ENCODE measurements at places on chromosomes 11 and 22. TPM values are rescaled to one million over a fixed set of nuclear protein-coding genes. Genes with fewer than 3 reads are reported as not detected.

- DNase-seq, result no peak
- no peak overlapping the region for H3K27ac ChIP-seq
- H3K27me3 ChIP-seq, result peaks cover 68% of the 10 kb centered on the region
These were observed 14.4 kb downstream of the ELMOD1 start for GRCh38 chr11:107605061-107606006.

GRCh38 chr11:112249871-112250610 lies 10.6 kb downstream of the PLET1 start:
- no peak for DNase-seq
- no peak overlapping the region for H3K27ac ChIP-seq
- no peak overlapping the region for H3K4me3 ChIP-seq
- no peaks in the 10 kb centered on the region for H3K36me3 ChIP-seq

WNT11 gene
- 0.12 TPM for total RNA-seq

DNA sequence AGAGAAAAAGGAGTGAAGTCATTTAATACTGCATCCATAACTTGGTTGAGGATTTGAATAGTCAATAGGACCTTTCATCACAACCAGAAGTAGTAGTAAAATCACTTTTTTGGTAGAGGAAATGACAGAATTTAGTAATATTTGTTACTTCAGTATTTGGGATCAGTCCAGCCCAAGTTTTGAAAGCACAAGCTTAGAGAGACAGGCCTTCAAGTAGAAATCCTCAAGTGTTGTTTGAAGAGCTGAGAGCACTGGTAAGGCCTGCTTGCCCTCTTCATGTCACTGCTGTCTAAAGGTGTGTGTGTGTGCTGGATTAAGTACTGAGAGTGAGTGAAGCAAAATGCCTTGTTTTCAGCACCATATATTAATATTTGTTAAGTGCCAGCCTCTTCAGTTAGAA lies 137.3 kb downstream of the WNT11 start:
- DNase-seq, result no peak
- H3K27me3 ChIP-seq, result no peaks in the 10 kb centered on the region
- peaks cover 5% of the 10 kb centered on the region for H3K4me1 ChIP-seq
- peaks cover 8% of the 10 kb centered on the region for H3K36me3 ChIP-seq
- no peak overlapping the region for H3K27ac ChIP-seq

DNA sequence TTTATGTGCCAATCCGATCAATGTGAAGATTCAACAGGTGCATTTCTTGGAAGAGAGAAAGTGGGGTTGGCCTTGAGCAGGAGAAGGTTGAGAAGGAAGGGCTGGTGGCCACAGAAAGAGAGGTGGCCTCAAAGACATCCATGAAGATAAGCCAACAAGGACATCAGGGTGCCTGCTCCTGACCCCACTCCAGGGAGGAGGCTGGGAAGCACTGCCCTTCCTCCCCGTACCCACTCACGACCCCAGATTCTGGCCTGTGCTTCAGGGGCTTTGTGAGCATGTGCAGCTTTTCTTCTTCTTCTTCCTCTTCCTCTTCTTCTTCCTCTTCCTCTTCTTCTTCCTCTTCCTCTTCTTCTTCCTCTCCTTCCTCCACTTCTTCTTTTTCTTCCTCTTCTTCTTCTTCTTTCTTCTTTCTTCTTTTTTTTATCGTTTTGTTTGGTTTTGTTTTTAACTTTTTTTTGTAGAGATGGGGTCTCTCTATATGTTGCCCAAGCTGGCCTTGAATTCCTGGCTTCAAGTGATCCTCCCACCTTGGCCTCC lies 30.3 kb downstream of the DKK3 start:
- no peak overlapping the region for H3K27ac ChIP-seq
- DNase-seq, result no peak
- no peak overlapping the region for H3K4me3 ChIP-seq
- H3K36me3 ChIP-seq, result no peaks in the 10 kb centered on the region
- no peaks in the 10 kb centered on the region for H3K4me1 ChIP-seq

- H3K4me3 ChIP-seq, result no peak overlapping the region
- DNase-seq, result no peak
- H3K36me3 ChIP-seq, result no peaks in the 10 kb centered on the region
- H3K27ac ChIP-seq, result no peak overlapping the region
These were observed 120.2 kb upstream of the TBCEL start for GRCh38 chr11:120903686-120904085.

GRCh38 chr22:44360668-44361381 lies 48.1 kb upstream of the SHISAL1 start:
- H3K36me3 ChIP-seq, result no peaks in the 10 kb centered on the region
- H3K4me1 ChIP-seq, result no peaks in the 10 kb centered on the region
- DNase-seq, result no peak
- H3K27me3 ChIP-seq, result peaks cover 10% of the 10 kb centered on the region
- no peak overlapping the region for H3K27ac ChIP-seq

RBM14 gene
- total RNA-seq, result 85.6 TPM

GLB1L3 gene
- total RNA-seq, result 13.6 TPM

DNA sequence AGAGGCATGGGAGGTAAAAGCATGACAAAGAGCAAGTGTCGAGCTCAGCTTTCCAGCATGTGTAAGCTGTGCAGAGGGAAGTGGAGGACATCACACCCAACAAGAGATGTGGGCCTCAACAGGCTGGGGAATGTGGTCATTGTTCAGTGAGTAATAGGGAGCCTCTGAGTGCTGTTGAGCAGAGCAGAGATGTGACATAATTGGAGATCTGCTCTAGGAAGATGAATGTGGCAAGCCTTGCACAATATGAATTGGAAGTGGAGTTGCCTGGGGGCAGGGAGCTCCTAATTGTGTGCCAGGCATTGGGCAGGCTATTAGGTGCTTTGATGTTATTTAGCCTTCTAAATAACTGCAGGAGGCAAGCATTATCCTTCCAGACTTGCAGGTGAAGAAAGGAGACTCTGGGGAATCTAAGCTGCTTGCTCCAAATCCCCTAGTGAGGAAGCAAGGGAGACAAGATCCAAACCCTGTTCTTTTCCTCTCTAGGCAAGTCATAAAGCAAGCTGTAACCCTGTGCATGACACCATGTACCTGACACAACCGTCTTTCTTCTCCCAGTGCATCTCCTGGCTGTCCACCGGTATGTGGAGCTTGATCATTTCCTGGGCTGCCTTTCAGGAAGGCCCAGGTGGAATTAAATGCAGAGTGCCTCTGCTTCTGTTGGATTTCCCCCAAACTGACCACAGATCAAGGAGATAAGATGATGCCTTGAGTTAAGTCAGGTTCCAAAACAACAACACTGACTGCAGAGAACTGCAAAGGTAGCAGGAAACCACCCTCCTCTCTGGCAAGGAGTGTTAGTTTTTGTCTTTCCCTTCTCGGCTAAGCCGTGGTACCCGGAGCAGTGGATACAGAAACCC lies 221.4 kb downstream of the TENM4 start:
- H3K27ac ChIP-seq, result no peak overlapping the region
- H3K4me3 ChIP-seq, result no peak overlapping the region
- DNase-seq, result no peak

MS4A12 gene
- total RNA-seq, result not detected

GRCh38 chr11:70466596-70466995 lies 68.3 kb downstream of the CTTN start:
- peaks cover 33% of the 10 kb centered on the region for H3K27me3 ChIP-seq
- no peak overlapping the region for H3K27ac ChIP-seq
- H3K36me3 ChIP-seq, result no peaks in the 10 kb centered on the region
- H3K4me3 ChIP-seq, result no peak overlapping the region
- no peak for DNase-seq

DNA sequence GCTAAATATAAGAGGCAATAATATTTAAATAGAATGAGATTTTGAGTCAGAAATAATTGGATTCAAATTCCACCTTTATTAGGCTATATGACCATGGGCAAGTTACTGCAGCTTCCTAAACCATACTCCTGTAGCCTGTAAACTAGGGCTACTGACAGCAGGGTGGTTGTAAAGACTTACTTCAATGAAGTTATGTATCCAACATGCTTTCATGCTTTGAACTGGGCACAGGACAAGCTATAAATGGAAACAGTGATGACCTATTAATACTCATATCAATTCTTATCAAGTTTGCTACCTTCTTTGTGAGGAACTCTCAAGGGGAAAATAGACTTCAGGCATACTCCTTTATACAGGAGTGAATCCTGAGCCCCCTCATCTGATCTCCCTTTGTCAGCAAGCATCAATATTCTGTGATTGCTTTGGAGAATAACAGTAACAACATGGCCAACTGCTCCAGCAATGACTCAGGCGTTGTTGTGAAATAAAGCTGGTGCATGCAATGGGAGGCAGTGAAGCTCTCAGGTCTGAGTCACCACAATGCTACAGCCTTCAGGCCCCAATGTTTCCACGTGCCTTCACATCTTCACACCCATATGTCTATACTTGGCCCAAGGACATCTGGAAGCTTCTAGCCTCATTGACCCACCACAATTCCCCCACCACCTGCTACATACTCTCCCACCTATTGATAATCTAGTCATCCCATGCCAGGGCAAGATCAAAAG lies 102.5 kb downstream of the KCNA4 start:
- H3K4me1 ChIP-seq, result no peaks in the 10 kb centered on the region
- no peaks in the 10 kb centered on the region for H3K27me3 ChIP-seq
- H3K4me3 ChIP-seq, result no peak overlapping the region
- DNase-seq, result no peak
- H3K27ac ChIP-seq, result no peak overlapping the region

GRCh38 chr11:116696381-116696941 lies 76.3 kb downstream of the BUD13 start:
- H3K27ac ChIP-seq, result no peak overlapping the region
- H3K4me1 ChIP-seq, result peaks cover 6% of the 10 kb centered on the region
- no peaks in the 10 kb centered on the region for H3K36me3 ChIP-seq
- no peak overlapping the region for H3K4me3 ChIP-seq
- DNase-seq, result no peak
- peaks cover 6% of the 10 kb centered on the region for H3K27me3 ChIP-seq

- no peaks in the 10 kb centered on the region for H3K4me1 ChIP-seq
- no peaks in the 10 kb centered on the region for H3K27me3 ChIP-seq
- no peak overlapping the region for H3K4me3 ChIP-seq
- H3K27ac ChIP-seq, result no peak overlapping the region
- no peaks in the 10 kb centered on the region for H3K36me3 ChIP-seq
These were observed 847.4 kb downstream of the NTM start for GRCh38 chr11:132217856-132218255.

PGM2L1 gene
- total RNA-seq, result 12.1 TPM

GRCh38 chr11:134949121-134950090 lies 537.4 kb upstream of the B3GAT1 start:
- H3K27ac ChIP-seq, result no peak overlapping the region
- H3K36me3 ChIP-seq, result no peaks in the 10 kb centered on the region
- no peak for DNase-seq
- H3K27me3 ChIP-seq, result peaks cover 3% of the 10 kb centered on the region
- no peak overlapping the region for H3K4me3 ChIP-seq

METTL15 gene
- total RNA-seq, result 19.5 TPM

DNA sequence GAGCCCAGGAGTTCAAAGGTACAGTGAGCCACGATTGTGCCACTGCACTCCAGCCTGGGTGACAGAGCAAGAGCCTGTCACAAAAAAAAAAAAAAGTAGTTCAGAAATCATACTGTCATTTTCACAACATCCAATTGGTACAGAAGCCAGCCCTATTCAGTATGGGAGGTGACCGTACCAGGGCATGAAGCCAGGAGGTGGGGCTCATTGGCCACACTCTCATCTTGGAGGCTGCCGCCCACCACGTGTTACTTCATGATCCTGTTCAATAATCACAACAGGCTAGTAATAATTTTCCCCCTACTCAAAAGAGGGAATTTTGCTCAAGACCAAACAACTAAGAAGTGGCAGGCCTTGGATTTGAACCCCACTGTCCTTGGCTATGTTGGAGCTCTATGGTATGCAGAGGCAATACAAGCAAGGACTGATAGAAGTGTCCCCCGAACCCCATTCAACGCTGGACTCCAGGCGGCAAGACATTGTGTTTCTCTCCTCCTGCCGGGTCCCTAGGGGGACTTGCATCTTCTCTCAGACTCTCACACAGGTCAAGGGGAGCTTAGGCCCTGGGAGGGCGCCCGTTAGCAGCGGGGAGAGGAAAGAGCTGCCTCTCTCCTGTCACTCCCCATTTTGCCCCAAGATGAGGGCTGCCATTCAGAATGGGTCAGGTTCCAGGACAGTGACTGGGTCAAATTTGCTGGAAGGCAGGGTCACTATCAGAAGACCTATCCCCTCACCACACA lies 40.2 kb upstream of the EMID1 start:
- no peak overlapping the region for H3K4me3 ChIP-seq
- peaks cover 45% of the 10 kb centered on the region for H3K27me3 ChIP-seq
- no peak for DNase-seq
- no peaks in the 10 kb centered on the region for H3K36me3 ChIP-seq
- peaks cover 39% of the 10 kb centered on the region for H3K4me1 ChIP-seq
- no peak overlapping the region for H3K27ac ChIP-seq

RAB3IL1 gene
- total RNA-seq, result 0.34 TPM

OR10D3 gene
- total RNA-seq, result not detected

- peaks cover 14% of the 10 kb centered on the region for H3K4me1 ChIP-seq
- H3K27ac ChIP-seq, result no peak overlapping the region
- no peak overlapping the region for H3K4me3 ChIP-seq
- no peaks in the 10 kb centered on the region for H3K27me3 ChIP-seq
These were observed 8.5 kb downstream of the RNF141 start for GRCh38 chr11:10532526-10532925.

DNA sequence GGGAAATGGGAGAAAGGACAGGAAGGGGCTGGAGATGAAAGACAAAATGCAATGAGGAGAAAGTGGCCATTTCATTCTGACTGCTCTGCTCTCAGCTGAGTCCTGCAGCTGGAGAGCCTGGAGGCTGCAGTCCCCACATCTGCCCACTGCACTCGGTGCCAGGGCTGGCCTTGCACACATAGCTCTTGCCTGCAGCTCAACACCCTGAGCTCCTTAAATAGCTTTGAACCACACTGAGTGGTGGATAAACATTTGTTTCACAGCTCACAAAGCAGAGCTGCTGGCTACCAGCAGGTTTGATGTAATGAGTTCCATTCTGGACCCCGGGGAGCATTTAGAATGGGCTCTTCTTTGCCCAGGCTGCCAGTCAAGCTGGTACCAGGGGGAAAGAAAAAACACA lies 426.1 kb upstream of the CADM1 start:
- DNase-seq, result no peak
- H3K4me1 ChIP-seq, result peaks cover 19% of the 10 kb centered on the region

GRCh38 chr11:8019314-8020243 lies 32.4 kb downstream of the EIF3F start:
- peaks cover 15% of the 10 kb centered on the region for H3K4me1 ChIP-seq
- H3K36me3 ChIP-seq, result peaks cover 2% of the 10 kb centered on the region
- peaks cover 57% of the 10 kb centered on the region for H3K27me3 ChIP-seq
- DNase-seq, result peak; percentile 38

- no peak for DNase-seq
- H3K4me1 ChIP-seq, result no peaks in the 10 kb centered on the region
- no peak overlapping the region for H3K27ac ChIP-seq
- no peaks in the 10 kb centered on the region for H3K27me3 ChIP-seq
These were observed 28.5 kb upstream of the EIF3M start for GRCh38 chr11:32555091-32555490.

Data from activated T-cell treated with anti-CD3 and anti-CD28 coated beads, Interleukin-2, amount 50 U/mL, for 72 hours (primary cell).